Stimulated activated CD8-positive, alpha-beta memory T cell treated with anti-CD3 and anti-CD28 coated beads, Interleukin-12 subunit alpha, Interleukin-12 subunit beta, amount 100 ng/mL, for 4 hours (primary cell): ENCODE measurements at places on chromosomes 5 and 9.

GRCh38 chr5:128579093-128579492 is 41.0 kb upstream of the FBN2 start:
- no peak for DNase-seq

DNA sequence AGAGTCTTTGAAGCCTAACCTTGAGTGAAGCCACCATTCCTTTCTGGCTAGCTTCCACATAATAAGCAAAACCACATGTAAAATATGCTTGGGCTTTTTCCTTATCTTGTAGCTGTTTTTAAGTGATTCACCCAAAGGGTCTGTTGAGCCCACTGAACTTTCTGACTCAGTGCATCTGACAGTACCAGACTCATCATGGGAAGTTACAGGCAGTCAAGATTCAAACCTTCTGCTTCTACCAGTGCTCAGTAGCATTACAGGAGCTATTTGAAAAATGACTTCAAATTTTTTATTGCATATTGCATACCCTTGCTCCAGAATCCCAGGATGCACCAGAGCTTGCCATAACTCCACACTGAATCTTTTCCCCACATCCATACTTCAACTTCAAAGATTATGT is 87.5 kb upstream of the PTPRD start:
- no peak for DNase-seq

- DNase-seq, result no peak
Observed at GRCh38 chr5:151019331-151019730, 1.1 kb upstream of the GPX3 start.

DNA sequence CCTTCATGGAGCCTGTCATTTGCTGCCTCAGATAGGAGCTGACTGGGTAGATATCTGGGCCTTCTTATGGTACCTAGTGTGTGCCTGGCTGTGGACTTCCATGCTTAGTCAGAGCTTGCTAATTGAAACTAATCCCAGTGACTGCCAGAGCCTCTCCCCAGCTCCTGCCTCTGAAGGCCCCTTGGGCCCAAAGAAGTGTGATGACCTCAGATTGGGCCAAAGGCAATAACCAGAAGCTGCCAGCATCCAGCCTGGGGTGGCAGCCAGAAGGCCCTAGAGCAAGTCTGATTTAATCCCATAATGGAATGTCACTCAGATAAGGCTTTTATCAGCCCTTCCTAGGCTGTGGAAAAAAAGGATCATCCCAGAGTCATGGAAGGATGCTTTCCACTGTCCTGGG is 17.1 kb upstream of the CDC23 start:
- no peak for DNase-seq

GRCh38 chr5:44660251-44660650 is 148.5 kb upstream of the MRPS30 start:
- DNase-seq, result no peak

DNA sequence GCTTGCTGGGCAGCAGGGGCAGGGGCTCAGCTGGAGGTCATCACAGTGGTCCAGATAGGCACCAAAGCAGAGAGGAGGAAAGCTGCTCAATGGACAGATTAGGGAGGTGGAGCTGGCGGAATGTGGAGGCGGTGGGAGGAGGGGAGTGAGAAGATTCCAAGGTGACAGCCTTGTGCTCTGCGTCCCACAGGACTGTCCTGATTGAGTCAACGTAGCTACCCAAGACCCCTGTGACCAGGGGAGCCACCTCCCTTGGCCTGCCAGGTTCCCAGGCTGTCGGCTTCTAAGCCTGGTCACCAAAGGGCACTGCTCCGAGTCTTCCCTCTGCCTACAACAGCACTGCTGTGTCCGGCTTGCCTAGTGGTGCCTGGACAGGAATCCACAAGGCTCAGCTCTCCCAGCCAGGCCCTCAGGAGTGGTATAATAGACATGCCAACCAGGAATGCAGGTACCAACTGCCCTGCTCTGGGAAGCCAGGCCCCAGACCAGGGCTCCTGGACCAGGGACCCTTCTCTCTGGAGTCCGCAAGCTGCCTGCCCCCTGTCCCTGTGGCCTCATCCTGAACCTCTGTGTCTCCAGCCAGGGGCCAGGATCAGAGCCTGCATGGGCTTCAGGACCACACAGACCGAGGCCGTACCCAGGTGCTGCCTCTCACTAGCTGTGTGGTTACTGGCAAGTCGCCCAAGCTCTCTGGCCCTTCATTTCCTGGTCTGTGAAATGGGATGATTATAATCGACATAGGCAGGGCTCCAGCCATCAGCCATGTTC is 67.9 kb downstream of the STK10 start:
- DNase-seq, result no peak

DNA sequence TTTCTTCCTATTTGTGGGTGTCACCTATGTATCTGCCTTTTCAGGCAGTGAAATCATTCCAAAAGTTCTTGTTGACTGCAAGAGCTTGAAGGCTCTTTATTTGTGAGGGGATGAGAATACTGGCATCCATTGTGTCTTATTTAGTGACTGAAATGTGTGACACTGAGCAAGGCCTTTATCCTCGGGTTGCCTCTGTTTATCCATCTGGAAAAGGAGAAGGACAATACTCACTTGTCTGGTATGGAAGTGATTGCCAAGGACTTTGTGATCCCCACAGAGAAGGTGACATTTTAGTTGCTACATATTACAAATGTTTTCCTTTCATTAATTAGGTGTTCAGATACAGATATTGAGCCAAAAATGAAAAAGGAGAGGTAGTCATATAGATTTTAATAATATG is 80.2 kb downstream of the ARRDC3 start:
- no peak for DNase-seq

DNA sequence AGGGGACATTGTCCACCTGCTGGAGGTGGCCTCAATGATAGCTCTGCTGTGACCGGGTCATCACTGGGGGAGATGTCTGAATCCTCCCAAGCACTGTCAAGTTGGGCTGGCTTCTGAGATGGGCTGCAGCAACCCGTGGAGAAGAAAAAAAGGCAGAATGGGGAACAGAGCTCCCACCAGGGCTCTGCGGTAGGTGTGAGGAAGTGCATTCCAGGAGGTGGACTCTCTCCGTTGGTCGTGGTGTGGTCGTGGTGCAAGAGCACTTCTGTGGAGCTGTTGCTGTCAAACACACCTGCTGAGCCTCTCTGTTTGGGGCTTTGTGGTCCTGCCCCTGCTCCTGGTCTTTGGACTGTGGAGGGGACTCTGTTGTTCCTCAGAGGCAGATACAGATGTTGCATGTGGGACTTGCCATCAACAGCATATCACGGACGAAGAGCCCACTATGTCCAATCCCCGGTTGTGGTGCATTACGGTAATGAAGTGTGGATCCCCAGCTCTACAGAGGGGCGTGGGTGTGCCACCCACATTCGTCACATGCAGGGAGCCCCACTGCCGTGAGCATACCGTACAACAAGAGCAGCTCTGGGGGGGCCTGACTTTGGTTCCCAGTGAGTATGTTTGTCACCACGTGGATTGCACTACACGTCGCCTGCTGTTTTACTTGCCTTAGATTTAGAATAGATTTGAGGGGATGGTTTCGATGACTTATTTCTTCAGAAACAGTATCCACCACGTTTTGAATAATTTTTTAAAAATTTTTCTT is 36.0 kb upstream of the PITX1 start:
- DNase-seq, result no peak

DNA sequence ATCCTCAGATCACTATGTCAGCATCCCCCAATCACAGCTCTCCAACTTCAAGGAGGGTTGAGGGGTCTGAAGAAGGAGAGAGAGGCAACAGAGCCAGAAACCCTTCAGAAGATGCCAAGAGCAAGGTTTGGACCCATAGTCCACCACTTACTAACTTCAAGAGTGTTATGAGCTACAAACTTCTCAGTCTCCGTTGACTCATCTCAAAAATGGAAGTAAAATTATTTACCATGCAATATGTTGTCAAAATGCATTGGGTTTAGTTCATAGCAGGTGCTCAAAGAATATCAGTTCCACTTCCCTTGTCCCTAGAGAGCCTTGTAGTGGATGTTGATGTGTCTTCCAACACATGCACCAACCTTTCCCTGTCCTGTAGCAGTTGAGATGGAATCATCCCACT is 116.0 kb downstream of the KCNIP1 start:
- DNase-seq, result no peak

DNA sequence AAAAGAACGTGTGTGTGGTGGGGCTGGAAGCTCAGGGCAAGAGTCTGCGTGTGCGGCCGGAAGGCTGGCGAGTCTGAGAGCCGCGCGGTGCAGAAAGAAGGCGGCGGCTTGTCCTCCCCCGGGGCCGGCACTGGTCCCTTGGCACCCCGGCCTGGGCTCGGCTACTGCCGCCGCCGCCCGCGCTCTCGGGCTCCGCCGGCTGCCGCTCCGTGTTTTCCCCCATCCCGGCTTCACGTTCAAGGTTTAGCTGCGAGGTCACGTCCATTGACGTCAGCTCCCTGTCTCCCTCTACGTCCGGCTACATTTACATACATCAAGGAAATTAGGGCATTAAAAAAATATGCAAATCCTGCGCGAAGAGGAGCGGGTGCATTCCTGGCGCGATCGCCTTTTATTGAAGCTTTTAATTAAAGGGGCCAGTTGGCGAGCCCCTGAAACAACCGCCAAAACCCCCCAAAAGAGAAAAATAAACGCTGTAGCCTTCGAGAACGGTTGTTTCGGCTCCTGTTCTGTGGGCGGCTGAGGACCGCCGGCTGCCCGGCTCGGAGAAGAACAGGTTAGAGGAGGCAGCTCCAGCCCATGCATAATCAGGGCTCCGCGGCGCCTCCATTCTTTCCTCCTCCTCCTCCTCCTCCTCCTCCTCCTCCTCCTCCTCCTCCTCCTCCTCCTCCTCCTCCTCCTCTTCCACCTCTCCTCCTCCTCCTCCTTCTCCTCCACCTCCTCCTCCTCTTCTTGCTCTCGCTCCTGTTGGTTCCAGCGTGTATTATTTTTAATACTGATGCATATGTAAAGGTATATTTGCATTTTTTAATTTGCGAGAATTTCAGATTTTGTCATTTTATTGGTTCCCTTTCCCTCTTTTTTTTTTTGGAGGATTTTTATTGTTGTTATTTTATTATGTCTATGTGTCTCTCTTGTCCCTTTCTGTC is 207.0 kb downstream of the MEF2C start:
- DNase-seq, result no peak

- DNase-seq, result no peak
Observed at GRCh38 chr5:55104036-55104772, 1.8 kb downstream of the GZMA start.

DNA sequence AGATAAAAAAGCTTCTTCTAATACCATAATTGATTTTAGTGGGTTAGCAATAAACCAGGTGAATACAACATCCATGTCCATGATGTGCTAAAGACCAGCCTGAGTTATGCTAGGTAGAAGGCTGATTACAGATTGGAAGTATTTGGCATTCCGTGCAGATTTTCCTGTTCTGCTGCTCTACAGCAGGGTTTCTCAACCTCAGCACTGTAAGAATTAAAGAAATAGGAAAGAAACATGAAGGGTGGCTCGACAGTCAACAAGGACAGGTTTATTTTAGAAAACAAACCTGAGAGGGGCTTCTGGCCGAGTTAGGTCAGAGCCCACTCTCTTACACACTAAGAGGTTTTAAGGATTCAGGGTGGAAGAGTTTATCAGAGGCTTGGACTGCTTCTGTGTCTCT is 42.3 kb downstream of the ZFAND5 start:
- no peak for DNase-seq

GRCh38 chr5:168663276-168664004 is 84.3 kb upstream of the PANK3 start:
- DNase-seq, result no peak

GRCh38 chr9:123164285-123164684 is 104.1 kb downstream of the STRBP start:
- no peak for DNase-seq

DNA sequence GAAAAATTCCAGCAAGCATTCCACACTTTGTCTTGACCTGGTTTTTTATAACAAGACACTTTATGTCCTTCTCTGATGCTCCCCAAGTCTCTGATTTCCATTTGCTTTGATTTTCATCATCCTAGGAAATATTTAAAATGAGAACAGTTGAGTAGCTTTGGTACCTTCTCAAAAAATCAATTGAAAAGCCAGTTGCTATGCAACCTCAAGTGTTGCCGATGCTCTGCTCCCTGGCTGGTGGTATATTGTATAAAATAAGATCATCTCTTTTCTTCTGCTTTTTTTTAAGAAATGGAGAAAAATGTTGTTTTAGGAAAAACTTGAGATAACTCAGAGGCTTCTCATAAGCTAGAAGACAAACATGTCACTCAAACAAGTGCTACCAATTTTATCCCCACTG is 109.7 kb downstream of the ZNF354C start:
- no peak for DNase-seq

- DNase-seq, result no peak
Observed at GRCh38 chr5:135081240-135081639, 47.2 kb upstream of the PITX1 start.

DNA sequence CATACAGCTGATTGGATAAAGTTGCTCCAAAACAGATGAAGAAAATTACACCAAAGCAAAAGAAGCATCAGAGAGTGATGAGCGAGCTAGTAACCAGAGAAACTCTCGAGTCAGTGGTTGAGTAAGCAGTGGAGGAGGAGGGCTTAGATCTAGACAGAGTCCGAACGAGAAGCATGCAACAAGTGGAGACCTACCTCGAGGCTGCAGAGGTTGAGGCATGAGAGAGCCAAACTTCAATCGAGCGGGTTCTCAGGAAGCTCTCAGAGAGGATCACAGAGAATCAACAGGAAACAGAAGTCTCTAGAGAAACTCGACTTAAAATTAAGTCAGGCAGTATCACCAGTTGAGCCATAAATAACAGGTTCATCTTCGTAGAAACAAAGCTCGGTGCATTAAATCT is 6.1 kb downstream of the RUSC2 start:
- DNase-seq, result no peak

DNA sequence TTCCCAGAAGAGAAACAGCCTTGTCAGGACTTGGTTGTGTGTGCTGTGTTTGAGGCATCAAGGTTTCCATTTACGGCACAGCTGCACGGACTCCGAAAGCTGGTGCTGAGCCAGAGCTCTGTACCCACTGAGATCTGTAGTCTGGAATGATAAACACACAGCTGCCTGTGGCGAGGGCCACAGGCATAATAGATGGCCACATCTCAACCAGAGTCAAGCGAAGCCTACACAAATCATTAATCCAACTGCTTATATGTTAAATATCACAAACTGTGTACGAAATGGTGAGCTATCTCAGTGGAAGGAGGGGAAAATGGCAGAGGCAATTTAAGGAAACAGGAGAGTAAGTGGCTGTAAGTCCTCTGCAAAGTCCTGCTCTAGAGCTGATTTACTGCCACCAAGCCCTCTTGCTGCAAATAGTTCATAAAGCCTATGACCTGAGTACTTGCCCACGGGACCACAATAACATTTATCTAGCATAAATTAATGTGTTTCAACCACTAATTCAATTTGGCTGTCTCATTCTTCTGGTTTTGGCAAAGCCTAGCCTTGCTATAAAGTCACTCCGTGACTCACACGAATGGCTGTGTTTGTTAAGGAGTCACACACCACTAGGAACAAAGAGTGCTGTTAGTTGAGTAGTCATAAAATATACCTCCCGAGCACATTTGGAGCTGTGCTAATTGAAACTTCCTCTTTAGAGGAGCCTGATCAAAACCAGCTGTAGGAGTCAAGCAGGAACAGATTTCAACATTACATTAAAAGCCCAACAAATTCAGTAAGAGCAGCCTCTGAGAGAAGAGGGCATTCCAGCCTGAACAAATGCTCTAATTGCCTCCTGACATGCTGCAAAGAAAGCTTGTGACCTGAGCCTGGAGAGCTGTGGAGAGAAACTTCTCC is 738.6 kb upstream of the ZNF608 start:
- DNase-seq, result no peak

- no peak for DNase-seq
Observed at GRCh38 chr9:4055032-4055431, 244.8 kb downstream of the GLIS3 start.
